ENCODE measurements at places on chromosomes 1 and 21. TPM values are rescaled to one million over a fixed set of nuclear protein-coding genes. Genes with fewer than 3 reads are reported as not detected.

Gene RGS13
- total RNA-seq = 0.19 TPM

Gene RGS4
- total RNA-seq = not detected

Gene CD101
- 2.1 TPM for total RNA-seq

Gene TAL1
- total RNA-seq = not detected

Gene UBE4B
- total RNA-seq = 44.2 TPM

DNA sequence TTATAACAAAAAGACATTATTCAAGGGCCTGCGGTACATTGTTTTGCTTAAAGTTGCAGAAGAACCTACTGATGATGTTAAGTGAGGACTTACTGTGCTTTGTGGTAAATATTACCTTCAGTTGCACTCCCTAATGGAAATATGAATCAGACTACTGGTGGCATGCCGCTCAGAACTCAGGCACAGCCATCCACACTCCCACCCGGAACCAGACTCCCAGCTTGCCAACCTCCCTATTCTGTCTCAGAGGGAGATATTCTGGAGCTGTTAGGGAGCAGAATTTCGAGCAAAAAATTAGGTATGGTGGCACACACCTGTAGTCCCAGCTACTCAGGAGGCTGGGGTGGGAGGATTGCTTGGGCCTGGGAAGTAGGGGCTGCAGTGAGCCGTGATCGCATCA lies 13.1 kb downstream of the PGBD5 start:
- no peak for ATAC-seq

GRCh38 chr1:45913183-45913683 lies 109.8 kb downstream of the MAST2 start:
- peak; percentile 91 for ATAC-seq

- no peak for ATAC-seq
These were observed 149.8 kb downstream of the ZNF648 start for GRCh38 chr1:181911715-181912114.

- ATAC-seq = peak; percentile 72
These were observed 39.7 kb downstream of the CHML start for GRCh38 chr1:241600496-241600901.

GRCh38 chr1:148307583-148308185 lies 155.6 kb upstream of the NBPF11 start:
- no peak for ATAC-seq

GRCh38 chr1:30525971-30526651 lies 197.3 kb downstream of the MATN1 start:
- ATAC-seq = no peak

GRCh38 chr21:36611379-36611778 lies 87.5 kb upstream of the SIM2 start:
- no peak for ATAC-seq

DNA sequence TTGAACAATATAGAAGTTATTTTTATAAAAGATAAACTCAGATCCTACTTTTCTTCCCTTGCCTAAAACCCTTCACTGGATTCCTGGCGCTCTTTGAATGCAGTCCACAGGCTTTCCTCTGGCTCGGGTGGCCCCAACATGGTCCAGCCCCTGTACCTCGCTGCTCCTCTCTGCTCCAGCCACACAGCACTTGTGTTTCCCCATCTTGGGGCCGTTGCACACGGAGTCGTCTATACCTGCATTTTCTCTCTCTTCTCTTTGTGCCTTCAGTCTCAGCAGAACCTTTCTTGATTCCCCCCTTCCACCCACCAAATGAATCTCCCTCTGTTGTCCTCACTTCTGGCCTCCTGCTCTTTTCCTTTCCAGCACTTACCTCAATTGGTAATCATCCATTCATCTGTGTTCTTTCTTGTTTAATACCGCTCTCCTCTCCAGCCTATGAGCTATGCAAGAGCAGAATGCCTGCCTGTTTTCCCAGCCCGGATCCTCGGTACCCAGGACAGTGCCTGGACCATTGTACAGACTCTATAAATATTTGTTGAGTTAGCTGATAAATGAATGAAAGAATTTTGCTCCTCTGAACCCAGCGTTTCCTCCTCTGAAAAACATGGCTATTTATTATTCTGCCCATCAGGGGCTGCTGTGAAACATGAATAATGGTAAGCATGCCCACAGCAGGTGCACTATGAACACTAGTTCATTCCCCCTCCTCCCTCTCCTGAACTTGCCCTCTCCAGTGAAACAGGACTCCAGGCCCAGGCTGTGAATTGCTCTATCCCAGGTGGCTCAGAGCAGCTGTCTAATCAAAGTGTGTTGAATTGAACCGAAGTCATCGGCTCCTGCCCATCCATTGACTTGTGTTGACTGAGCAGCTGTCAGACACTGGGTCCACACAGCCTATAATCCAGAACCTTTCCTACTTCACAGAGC lies 266.9 kb downstream of the PTPRU start:
- no peak for ATAC-seq

GRCh38 chr1:108719656-108720435 lies 7.1 kb downstream of the FNDC7 start:
- ATAC-seq = peak; percentile 64

GRCh38 chr1:180974236-180974635 lies 48.4 kb downstream of the STX6 start:
- no peak for ATAC-seq

DNA sequence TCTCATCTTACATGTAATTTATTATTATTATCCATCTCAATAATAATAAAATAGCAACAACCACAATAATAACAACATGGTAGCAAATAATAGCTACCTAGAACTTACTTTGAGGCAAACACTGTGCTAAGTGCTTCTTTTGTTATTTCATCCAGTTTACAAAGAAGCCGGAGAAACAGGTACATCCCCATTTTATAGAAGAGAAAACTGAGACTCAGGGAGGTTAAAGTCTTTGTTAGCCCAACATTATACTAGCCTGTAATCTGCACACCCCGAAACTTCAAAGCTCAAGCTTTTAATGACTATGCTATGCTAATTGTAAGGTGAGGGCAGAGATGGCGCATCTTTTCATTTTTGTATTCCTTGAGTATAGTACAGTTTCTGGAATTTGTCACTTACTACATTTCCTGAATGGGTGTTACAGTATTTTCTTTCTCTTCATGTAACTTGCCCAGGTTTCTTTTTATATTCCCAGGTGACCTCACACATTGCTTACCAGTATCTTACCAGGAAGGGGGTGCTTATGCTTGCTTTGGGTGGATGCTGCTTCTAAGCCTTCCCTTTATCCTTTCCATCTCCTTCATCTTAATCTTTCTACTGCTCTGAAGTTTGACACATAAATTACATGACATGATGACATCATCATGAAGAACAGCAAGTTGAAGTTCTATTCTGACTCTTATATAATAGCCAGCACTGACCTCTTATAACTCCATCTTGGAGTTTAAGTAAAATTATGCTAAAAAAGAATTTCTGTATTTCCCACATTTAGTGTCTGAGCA lies 8.3 kb downstream of the GCLM start:
- no peak for ATAC-seq

GRCh38 chr1:21766210-21766609 lies 16.7 kb downstream of the USP48 start:
- peak; percentile 82 for ATAC-seq

GRCh38 chr1:19596065-19596713 lies 47.9 kb upstream of the NBL1 start:
- ATAC-seq = peak; percentile 2
